ENCODE measurements at places on chromosomes 11 and 22.

DNA sequence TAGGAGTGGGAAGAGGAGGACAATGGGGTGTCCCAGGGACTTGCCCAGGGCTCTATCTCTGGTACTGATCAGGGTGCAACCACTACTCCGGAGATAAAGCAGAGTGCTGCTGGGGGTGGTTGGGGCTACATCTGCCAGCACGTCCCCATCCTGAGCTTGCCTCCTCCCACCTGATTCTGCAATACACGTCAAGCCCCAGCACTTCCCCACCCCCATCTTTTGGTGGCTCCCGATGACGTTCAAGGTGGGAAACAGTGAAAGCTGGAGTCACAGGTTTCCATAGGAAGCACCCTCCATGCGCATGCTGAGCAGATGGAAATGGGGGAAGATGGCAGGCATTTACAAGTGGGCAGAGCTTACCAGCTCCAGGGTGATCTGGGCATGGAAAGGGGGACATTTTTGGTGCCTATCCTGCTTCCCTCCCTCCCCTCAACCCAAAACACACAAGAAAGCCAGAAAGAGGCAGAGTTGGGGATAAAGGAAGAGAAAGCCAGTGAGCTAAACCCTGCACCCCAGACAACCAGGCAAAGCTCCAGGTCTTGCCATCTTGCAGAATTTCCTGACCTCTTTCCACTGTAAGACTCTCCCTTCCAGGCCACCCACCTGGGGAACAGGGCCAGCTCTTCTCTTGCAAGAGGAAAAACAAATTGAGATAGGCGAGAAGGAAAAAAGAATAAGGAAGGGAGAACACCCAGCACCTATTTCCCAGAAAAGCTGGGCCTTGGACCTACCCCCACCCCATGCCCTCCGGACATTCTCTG is 15.8 kb downstream of the SYT7 start:
- no peak for DNase-seq

- no peak for DNase-seq
Measured at GRCh38 chr22:43777286-43777685, 34.8 kb downstream of the EFCAB6 start.

- DNase-seq = no peak
Measured at GRCh38 chr11:121297872-121298271, 5.3 kb downstream of the SC5D start.

DNA sequence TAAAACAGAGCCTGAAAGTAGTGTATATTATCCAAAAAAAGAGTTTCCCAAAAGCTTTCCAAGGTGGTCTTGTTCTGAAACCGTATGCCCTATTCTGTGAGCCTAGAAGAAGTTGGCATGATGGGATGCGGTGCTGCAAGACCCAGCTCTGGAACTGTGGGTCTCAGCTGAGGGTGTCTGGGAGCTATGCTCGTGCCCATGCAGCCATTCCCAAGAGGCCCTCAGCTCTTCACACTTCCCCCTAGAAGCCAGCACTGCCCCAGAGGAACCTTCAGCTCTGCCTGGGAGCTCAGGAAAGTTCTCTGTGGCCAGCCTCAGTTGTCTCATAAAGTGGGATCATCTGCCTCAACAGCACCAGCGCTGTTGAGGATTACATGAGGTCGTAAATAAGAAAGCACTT is 6.4 kb upstream of the SYT12 start:
- DNase-seq = no peak

DNA sequence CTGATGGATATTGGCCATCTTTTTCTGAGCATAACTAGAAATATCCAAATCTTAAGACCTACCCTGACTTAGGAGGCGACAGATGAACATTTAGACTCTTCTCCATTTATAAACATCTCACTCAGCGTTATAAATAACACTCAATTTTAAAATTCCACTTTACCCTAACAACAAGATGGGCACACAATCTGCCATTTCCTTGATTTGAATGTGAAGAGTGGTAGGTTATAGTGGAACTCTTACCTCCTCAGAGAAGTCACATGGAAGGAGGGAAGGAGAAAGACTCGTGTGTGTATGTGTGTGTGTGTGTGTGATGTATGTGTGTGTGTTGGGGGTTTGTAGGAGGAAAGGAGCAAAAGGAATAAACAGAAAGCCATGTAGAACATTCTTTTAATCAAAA is 15.0 kb downstream of the SIAE start:
- no peak for DNase-seq

Measured in activated gamma-delta T cell treated with anti-CD3 and anti-CD28 coated beads, Interleukin-2, amount 50 U/mL, for 16 hours (primary cell).